ENCODE measurements at places on chromosomes 3 and 15. TPM values are rescaled to one million over a fixed set of nuclear protein-coding genes. Genes with fewer than 3 reads are reported as not detected.

Gene CA12
- 3.7 TPM for polyA plus RNA-seq

Gene SH2D7
- not detected for polyA plus RNA-seq

Gene CFAP91
- 5.0 TPM for polyA plus RNA-seq

Gene INKA1
- 1.6 TPM for polyA plus RNA-seq

Gene SAMMSON
- not detected for polyA plus RNA-seq

Gene CEP63
- 21.4 TPM for polyA plus RNA-seq

Gene SPTBN5
- polyA plus RNA-seq = 0.58 TPM

Gene RBMS3
- polyA plus RNA-seq = 1.4 TPM

Gene PCLAF
- polyA plus RNA-seq = 1.6 TPM

Gene ATP10A
- polyA plus RNA-seq = 2.4 TPM

Gene ILDR1
- not detected for polyA plus RNA-seq

Gene CHRNA7
- polyA plus RNA-seq = 0.34 TPM

Gene RBM6
- 39.5 TPM for polyA plus RNA-seq

Gene DLL4
- 14.5 TPM for polyA plus RNA-seq

Gene TF
- polyA plus RNA-seq = 1.3 TPM

Gene CDHR4
- polyA plus RNA-seq = not detected

Gene ADPRH
- 6.5 TPM for polyA plus RNA-seq

Gene GOLGA8J
- not detected for polyA plus RNA-seq

Gene SKOR1
- polyA plus RNA-seq = 0.40 TPM

Gene ITPKA
- polyA plus RNA-seq = 2.3 TPM

Gene TMOD2
- polyA plus RNA-seq = 28.9 TPM

Gene PRTG
- 0.52 TPM for polyA plus RNA-seq

Gene ALDH1L1
- polyA plus RNA-seq = 76.0 TPM

Gene ARL14
- polyA plus RNA-seq = 0.45 TPM

Gene KLHL40
- 0.03 TPM for polyA plus RNA-seq

Gene ELL3
- polyA plus RNA-seq = 1.2 TPM

Gene KLHL25
- polyA plus RNA-seq = 3.8 TPM

Measured in adipose tissue (tissue), 3 donors.